ENCODE measurements at places on chromosomes 12 and 14.
A peak's percentile ranks its signal among the peaks of the same experiment; 100 is the strongest.

GRCh38 chr12:40202095-40203059 lies 22.4 kb upstream of the LRRK2 start:
- DNase-seq, result no peak

DNA sequence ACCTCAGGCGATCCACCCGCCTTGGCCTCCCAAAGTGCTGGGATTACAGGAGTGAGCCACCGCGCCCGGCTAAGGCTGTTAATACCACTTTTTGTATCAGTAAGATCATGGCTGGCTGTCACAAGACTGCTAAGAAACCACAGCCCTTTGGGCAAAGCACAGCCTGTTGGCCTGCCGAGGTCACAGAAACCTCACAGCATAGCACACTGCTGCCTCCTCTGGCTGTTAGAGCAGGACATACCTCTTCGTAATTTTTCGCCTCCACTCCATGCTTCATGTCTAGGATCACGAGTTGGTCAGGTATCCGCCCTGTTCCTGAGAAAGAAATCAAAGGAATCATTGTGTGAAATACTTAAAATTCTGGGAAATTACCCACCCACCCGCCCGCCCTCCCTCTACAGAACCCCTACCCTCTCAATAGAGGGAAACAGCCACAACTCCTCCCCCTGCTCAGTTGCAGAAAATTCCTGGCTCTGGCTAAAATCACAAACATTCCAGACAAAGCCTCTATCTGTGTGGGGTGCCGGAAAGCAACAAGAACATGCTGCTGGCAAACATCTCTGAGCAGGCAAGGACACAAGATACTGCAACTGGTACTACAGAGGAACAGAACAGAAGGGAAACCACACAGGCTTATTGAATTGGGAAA lies 20.7 kb upstream of the NEK9 start:
- DNase-seq, result peak; percentile 16

- no peak for DNase-seq
These were observed 18.0 kb upstream of the RNASE10 start for GRCh38 chr14:20487396-20487725.

DNA sequence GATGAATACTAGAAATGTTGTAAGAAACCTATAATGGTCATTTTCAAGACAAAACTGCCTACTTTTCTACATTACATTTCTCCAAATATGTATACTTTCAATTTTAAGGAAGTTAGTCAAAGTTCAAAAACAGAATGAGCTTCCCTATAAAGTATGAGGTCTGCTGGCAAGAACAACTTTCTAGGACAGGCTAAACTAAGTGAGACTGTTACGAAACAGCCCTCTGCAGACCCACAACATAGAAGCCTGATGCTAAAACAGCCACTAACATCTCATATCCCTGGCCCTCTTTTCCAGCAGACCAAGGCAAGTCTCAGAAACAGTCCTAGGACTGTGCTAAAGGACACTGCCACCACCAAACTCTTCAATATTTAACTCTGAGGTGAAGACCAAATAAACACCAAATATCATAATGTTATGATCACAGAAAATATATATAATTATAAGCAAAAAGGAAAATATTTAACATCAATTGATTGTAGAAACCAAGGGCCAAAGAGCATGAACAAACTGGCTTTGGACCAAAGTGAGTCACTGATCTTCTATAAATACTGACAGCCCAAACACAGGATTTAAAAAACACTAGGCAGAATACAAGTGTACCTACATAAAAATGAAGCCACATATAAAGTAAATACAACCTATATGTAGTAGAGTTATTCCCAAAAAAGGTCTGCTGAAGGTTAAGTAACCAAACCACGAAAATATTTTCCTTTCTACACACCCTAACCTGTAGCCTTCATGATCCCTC lies 27.7 kb downstream of the PPP4R3A start:
- peak; percentile 14 for DNase-seq

- no peak for DNase-seq
These were observed 92.0 kb downstream of the OTX2 start for GRCh38 chr14:56718312-56718711.

DNA sequence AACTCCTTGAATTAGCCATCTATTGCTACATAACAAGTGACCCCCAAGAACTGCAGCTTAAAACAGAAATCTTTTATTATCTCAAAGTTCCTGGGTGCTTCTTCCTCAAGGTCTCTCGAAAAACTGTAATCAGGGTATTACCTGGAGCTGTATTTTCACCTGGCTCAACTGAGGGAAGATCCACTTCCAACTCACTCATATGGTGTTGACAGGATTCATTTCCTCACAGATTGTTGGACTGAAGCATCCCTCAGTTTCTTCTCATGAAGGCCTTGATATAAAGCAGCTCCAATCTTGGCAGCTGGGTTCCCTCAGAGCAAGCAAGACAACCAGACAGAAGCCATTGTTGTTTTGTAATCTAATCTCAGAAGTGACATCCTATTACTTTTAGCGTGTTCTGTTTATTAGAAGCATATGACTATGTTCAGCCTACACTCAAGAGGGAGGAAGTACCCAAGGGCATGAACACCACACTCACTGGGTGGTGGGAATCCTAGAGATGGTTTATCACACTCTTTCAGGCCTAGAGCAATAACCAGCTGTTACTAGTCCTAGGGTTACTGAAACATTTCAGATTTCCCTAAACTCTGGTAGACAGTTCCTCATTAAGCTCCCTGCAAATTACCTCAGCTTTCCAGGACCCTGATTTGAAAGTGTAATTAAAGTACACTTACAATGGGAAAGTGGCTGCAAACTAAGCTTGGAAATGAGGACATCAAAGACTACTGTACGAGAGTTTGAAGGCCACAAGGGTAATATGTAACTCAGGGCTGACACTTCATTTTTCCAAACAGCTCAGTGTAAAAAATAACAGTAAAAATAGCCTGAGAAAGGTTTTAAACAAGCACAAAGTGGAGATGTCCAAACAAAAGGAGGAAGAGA lies 222.2 kb downstream of the SEC23A start:
- DNase-seq, result no peak

GRCh38 chr14:29062466-29062865 lies 295.9 kb downstream of the FOXG1 start:
- no peak for DNase-seq

GRCh38 chr14:42488965-42489364 lies 882.3 kb downstream of the LRFN5 start:
- no peak for DNase-seq

- no peak for DNase-seq
These were observed 21.8 kb downstream of the CCNK start for GRCh38 chr14:99502989-99503421.

DNA sequence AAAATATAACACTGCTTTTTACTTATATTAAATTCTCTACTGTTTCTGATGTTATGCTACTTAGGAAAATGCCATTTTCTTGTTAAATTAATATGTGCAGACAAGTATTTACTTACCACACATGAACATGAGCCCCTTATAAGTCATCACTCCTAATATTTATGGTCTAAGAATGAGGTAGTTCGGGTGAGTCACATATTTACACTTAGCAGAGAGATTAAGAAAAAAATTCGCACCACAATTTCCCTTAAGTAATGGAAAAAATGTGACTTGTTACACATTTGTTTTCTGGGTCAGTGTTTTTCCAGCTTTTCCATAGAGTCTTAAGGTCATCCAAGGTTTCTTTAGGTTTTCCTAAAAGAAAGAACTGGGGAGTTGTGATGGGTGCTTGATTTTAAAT lies 68.3 kb downstream of the RERG start:
- no peak for DNase-seq

DNA sequence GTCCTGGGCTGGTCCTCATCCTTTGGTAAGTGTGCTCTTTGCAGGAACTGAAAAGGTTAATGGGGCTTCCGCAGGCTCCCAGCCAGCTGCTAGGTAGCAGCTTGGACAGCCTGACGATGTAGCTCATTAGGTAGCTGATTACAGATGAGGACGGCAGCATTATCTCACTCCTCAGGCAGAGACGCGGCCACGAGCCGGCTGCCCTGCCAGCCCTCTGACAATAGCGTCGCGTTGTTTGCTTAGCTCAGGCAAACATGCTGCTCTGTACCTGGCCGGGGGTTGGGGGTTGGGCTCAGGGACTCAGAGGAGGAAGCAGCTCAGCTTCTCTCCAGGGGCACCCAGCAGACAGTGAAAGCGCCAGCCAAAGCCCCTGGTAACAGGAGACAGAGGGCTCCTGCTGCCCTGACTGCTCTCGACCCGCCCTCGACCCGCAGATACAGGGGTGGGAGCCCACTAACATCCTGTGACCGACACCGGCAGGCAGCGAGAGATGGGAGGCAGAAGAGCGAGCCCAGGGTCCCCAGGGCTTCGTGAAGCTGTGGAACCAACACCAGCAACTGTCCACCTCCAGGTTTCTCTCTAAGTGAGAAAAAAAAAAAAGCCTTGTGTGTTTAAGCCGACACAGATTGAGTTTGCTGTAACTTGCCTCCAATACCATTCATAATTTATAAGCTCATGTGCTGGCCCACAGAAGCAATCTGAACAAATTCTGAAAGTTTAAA lies 53.4 kb upstream of the DLK1 start:
- DNase-seq, result no peak

GRCh38 chr12:77049767-77050353 lies 15.5 kb downstream of the E2F7 start:
- DNase-seq, result peak; percentile 57

DNA sequence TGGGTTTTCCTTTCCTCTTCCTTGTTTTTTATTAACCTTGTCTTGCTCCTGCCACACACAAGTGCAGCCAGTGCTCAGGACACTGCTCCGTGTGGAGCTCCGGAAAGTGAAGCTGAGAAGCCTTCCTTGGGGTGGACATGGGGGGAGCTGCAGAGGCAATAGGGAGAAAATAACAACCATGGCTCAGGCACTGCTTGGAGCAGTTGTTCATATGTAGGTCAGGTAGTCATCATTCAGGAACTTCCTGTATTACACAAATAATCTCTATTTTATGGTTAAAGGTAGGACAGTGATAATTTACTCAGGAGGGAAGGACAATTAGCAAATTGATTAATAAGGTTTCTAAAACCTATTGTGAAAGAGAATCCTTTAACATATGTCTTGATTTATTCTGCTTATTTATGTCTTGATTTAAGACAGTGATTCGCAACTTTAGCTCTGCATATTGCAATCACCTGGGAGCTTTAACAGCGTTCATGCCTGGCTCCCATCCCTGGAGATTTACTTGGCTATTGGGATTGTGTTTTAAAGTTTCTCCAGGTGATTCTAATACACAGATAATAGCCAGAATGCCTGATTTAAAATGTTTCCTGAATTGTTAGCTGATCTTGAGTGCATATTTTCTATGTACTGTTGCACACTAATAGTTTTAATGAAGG lies 92.1 kb downstream of the ETV6 start:
- no peak for DNase-seq

DNA sequence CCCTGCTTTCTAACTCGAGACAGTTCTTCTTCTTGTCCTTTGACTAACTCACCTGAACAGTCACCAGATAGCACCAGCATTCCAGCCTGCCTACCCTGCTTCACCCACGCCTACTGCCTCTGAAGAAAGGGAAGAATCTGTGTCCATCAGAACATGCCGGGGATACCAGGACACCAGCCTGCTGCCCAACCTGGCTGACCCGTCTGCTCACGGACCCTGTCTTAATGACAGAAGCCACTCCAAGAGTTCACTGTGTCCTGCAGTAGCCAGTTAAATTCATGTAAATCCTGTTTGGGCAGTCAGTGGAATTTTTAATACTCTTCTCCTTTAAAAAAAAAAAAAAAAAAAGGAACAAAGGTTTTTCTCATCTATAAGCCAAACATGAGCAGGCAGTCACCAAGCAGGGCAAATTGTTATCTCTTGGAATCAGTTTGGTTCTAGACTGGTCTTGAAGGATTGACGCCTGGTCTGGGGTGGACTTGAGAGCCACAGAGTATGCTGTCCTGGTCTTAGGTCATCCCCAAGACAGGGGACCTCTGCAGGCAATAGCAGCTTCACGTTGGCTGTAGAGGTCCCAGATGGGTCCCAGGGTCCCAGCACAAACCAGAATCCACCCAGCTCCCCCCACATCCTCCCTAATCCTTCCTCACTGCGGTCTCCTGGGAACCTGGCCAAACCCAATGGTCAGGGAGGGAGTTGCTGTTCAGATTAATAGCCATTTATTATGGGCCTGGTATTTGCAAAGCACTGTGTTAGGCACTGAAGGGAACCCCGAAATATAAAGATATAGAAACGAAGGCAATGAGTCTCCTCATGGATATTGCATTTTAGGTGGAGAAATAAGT lies 181.1 kb upstream of the HIF1A start:
- DNase-seq, result peak; percentile 58

DNA sequence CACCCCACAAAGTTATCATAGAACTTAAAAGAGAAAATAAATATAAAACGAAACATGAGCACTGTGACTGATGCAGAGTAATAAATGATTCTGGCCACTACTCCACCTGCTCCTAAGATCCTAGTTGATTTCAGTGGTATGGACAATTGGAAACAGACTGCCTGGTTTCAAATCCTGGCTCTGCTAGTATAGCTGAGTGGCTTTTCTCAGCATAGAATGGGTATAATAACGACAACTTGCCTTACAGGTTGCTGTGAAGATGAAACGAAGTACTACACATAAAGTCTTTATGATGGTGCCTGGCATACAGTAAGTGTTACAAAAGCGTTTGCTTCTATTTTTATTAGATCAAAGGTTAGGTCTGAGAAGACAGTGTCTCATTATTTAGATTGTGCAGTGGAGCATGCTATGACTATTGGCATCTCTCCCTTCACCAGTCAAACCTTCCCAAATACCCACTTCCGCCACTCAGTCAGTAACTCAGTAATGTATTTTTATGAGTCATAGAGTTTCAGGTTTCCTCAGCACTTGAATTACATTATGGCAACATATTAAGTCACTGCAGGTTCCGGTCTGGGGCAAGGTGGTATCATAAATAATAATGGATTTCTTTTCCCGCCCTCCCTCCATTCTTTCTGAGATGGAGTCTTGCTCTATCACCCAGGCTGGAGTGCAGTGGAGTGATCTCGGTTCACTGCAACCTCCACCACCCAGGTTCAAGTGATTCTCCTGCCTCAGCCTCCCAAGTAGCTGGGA lies 29.7 kb upstream of the NR2C1 start:
- peak; percentile 93 for DNase-seq

- DNase-seq, result no peak
These were observed 202.0 kb downstream of the TMEM132C start for GRCh38 chr12:128468926-128469325.

GRCh38 chr14:64841121-64841651 lies 38.5 kb downstream of the SPTB start:
- DNase-seq, result peak; percentile 70

GRCh38 chr12:24991209-24992049 lies 42.5 kb upstream of the BCAT1 start:
- DNase-seq, result peak; percentile 60

- DNase-seq, result no peak
These were observed 26.9 kb downstream of the BATF start for GRCh38 chr14:75549169-75549568.

DNA sequence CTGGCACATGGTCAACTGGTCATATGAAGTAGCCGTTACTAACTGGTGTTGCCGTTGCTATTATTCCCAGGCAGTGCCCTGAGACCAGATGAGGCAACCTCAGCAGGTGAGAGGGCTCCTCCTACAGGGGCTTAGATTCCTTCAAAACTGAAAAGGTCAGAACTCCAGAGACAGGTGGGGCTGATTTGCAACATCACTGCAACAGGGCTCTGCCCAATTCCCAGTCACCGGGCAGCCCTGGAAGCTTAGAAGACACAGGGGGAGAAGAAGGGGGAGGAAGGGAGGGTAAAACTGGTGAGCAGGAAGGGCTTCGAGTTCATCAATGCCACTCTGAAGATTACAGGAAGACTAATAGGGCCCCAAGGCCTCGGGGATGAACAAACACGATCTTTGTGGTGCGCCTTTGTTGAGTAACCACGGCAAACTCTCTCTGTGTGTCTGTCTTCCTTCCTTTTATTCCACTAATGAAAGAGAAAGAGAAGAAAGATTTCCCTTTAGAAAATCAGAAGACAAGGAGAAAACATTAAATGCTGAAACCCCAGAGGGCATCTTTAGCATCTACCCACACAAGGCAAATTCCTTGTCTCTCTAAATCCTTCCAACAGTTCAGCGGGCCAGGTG lies 749.1 kb upstream of the TBX3 start:
- no peak for DNase-seq
